ENCODE measurements at places on chromosomes 4 and X.

DNA sequence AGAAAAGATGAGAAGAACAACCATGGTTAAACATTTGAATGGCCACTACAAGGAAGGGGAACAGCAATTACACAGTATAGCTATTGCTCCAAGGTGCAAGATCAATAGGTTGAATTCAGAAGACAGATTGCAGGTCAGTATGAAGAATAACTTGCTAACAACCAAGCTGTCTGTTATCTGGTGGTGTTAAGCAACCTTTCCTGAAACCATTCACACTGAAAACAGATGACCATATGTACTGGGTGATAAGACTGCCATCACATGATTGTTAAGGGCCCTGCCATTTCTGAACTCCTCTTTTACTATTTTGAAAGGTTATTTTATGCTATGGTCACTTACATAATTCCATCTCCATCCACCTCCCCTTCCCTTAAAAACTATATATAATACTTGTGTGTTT is 6.8 kb downstream of the GABRA3 start:
- no peak for DNase-seq

GRCh38 chrX:134371133-134371532 is 88.8 kb upstream of the HPRT1 start:
- no peak for DNase-seq

GRCh38 chrX:40380655-40381488 is 199.9 kb upstream of the ATP6AP2 start:
- no peak for DNase-seq

- DNase-seq = no peak
These were observed 71.3 kb upstream of the STS start for GRCh38 chrX:7076245-7076661.

GRCh38 chr4:113060853-113061252 is 11.4 kb downstream of the ANK2 start:
- DNase-seq = no peak

DNA sequence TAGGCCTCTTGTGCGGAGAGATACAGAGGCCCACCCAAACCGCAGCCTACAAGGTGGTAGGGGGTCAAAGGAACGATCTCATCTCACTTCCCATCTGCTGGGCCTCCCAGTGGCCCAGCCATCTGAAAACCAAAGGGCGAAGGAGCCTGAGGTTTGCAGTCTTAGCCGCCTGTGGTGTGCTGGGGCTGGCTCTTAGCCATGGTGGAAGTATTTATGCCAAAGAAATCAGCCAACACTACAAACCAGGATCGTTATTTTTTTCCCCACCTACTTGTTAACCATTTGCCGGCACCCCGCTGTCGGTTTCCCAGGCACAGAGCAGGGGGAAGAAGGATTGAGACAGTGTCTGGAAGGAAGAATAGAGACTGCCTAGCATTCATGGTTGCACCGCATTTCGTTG is 30.9 kb upstream of the CDKL5 start:
- no peak for DNase-seq

DNA sequence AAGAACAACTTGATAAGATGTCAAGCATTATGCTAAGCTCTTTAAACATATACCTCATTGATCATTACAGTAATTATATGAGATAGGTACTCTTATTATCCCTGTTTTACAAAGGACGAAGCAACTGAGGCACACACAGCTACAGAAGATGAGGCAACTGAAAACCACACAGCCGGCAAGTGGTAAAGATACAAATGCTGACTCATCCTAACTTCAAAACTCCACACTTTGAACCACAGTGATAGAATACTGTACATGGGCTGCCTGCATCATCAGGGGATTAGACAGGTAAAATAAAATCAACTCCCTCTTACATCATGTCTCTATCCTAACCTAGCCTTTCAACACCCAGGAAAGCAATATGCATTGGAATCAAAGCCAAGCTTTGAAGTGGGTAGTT is 47.8 kb downstream of the LHFPL1 start:
- DNase-seq = no peak

GRCh38 chr4:159516556-159517140 is 413.8 kb downstream of the RAPGEF2 start:
- no peak for DNase-seq

DNA sequence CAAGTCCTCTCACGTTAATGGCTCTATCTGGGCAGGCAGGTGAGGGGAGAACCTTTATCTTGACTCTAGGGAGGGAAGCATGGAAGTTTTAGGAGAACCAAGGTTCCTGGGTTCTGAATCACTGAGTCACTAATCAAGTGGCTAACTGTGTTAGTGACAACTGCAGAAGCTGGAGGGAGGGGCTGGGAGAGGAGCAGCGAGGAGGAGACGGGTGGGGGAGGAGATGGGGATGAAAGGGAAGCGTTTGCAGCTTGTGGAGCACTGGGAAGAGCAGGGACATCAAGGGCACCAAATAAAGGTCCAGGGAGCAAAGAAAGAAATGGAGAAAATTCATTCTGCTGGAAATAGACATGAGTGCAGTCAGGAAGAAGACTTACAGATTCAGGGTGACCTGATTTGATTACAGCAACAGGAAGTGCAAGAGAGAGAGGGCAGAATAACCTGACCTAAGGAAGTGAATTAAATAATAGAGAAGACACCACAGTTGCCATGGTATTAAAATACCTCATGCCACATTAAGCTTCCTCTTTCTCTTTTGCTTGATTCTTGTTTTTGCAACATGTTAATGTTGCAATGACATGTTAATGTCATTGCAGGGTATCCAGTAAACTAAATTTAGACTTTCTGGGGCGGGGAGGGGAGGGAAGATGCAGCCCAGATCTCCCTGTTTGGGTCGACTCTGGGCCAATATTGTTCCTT is 4.5 kb upstream of the SETD7 start:
- DNase-seq = no peak

DNA sequence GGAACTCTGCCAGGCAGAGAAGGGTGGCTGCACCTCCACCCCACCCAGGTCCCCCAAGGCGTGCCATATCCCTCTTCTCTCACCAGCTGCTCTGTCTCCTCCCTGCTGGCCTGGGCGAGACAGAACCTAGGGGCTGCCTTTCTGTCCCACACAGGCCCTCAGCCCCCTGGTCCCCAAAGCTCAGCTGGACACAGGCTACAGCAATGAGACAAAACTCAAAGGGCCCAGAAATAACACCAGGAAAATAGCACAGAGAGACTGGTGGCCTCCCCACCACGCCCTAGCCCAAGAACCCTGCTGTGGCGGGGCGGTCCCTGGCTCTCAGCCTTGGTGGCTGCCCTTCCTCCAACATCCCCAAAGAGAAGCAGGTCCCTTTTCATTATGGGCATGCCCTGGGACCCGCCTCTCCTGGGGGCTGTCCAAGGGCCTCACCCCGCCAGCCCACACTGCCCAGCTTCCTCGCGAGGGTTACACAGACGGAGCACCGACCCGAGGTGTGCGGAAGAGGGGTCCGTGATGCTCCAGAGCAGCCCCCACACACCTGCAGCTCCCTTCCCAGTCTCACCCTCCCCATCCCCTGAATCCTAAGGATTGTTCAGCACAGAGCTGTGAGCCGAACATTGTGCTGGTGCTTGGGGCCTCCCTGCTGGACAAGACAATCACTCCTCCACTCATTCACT is 67.7 kb upstream of the HMX1 start:
- DNase-seq = no peak

- DNase-seq = no peak
These were observed 25.5 kb downstream of the BBS12 start for GRCh38 chr4:122758033-122758432.

DNA sequence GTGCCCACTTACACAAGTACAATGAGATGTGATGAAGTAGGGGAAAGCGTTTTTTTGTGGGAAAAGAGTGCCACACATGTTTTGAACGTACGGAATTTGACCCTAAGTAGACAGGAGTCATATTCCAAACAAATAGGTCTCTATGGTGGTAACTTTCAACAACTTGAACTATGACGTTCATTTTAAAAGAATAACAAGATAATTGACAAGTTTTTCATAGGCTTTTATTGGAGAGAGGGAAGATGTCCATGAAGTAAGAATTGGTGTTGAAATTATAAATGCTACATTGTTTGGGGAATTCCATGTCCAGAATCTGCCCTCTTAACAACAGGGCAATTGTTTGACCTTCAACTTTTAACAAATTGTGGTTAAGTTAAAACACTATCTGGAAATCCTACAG is 126.5 kb downstream of the GASK1B start:
- DNase-seq = no peak

- no peak for DNase-seq
These were observed 67.9 kb upstream of the STK26 start for GRCh38 chrX:131955099-131955777.

DNA sequence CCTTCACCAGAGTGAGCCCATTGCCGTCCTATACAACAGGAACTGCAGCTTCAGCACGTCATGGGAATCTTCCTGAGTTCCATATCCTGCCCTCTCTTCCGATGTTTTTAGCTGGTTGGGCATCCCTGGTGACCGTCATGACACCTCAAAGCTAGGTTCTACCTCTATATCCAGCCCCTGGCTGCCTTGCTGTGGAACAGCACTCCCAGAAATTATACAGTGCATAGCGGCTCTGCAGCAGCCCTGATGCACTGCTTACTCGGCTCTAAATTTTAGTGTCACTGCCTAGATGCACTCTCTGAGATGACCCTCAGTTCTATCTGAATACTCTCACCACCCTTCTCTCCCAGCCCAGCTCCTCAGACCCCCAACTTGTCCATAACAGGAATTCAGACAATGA is 44.3 kb downstream of the ARHGEF38 start:
- no peak for DNase-seq

DNA sequence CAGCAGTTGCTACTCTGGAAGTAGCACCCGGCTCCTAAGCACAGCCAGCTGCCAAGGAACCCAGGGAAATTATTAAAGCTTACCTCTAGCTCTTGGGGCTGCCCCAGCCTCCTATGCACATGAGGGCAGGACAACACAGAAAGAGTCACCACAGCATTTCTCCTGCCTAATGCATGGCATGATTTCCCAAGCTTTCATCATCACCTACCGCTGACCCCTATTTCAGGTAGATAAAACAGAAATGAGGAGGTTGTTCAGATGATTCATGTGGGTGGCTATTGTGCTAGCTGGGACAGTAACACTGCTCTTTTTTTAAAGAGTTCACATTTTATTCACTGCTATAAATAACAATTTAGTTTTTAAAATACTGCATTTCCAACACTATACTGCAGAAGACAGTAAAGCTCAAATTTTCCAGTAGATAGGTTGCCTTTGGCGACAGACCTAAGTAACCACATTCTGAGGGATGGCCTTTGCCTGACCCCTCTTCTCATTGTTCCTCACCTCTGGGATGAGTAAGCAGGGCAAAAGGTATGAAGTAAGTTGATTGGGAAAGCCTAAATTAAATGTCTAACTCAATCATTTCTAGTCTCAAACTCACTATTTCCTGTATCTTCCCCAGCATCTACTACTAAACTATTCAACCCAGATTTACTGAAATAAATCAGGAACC is 16.7 kb downstream of the CASK start:
- DNase-seq = no peak

- DNase-seq = no peak
These were observed 85.9 kb upstream of the NKX1-1 start for GRCh38 chr4:1492142-1492457.

GRCh38 chr4:133969202-133969848 is 232.3 kb downstream of the PABPC4L start:
- DNase-seq = no peak

DNA sequence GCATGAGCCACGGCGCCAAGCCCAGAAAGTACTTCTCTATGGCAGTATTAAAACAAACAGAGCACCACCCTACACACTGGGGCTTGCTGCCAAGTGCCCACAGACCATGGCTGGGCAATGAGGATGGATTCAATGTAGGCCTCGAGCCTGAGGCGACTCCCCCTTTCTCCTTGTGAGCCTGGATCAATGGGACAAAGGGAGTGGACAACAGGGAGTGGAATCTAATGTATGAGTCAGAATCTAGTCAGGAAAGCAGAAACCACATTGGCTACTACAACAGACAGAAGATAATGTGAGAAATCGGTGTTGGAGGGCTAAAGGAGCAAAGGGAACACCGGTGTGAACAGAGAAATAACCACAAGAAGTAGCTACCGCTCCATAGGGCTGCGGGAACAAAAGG is 37.7 kb upstream of the OCIAD2 start:
- no peak for DNase-seq

DNA sequence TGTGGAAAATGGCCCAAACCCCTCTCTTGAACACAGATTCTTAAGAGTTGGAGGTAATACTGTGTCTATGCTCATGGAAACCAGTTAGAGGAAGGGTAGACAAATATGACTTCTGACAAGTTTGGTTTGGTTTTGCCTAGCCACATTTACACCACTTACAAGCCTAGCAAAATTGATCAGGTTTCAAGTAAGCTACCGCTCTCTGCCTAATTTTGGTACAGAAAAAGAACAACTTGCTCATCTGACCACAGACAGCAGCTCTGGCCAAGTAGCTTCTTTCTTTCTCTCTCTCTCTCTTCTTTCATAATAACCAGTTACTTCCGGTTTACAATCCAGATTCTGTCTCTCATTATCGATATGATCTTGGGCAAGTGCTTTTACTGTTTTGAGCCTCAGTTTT is 260.0 kb downstream of the GLUD2 start:
- DNase-seq = no peak

- no peak for DNase-seq
These were observed 7.9 kb downstream of the TRPC3 start for GRCh38 chr4:121943941-121944340.

- no peak for DNase-seq
These were observed 7.1 kb downstream of the TASL start for GRCh38 chrX:30570505-30570904.

DNA sequence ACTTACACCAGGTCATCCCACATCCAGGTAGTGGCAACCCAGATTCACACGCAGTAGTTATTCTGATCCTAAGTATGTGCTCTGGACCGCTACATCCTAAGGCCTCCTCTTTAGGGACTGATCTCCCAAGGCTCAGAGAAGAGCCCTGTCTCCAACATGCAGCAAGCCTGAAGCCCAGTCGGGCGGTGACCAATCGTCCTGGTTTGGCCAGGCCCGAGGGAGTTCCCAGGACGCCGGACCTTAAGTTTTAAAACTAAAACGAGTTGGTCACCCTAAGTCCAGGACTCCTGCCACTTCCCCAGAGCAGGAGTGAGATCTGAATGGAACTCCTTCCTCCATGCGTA is 385 bp downstream of the LYAR start:
- DNase-seq = no peak

DNA sequence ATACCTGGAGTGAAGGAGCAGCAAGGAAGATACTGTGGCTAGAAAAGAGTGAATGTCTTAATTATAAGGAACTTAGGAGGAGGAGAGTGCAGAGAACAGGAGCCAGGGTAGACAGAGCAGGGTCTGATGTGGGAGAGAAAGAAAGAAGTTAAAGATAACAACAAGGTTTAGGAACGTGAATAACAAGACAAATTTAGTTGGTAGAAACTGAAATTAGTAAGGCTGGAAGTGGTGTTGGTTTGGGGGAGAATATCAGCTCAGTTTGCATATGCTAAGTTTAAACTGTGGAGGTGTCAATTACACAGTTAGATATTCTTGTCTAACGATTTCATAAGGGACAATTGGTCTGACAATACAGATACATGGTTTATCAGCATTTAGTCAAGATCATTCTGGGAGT is 1123.7 kb upstream of the PABPC4L start:
- no peak for DNase-seq

DNA sequence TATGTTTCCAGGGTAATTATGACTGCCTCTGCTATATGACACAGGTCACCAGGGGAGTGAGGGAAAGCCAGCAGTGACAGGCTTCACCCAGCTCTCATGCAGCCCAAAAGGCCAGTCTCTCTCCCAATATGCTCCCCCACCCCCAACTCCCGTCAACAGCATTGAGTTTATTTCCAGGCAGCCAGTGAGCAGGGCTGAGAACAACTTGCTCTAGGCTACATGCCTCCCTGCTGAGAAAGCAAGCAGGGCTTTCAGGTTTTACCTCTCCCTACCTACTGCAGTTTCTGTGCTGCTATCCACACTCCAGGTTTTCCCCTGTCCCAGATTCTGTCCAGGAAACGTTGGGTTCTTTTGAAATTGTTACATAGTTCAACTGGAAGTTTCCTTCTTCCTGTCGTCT is 291.4 kb downstream of the PABPC4L start:
- no peak for DNase-seq

All from dorsolateral prefrontal cortex (tissue), 122 donors.